ENCODE measurements at places on chromosomes 2 and 18.

- no peak for DNase-seq
Measured at GRCh38 chr2:222440673-222441422, 16.5 kb downstream of the SGPP2 start.

- no peak for DNase-seq
Measured at GRCh38 chr18:28176948-28177827, at the start of gene CDH2. Gene CDH2 (minus strand): TSS chr18:28177130. CDS start chr18:28177022, 108 bp downstream.

DNA sequence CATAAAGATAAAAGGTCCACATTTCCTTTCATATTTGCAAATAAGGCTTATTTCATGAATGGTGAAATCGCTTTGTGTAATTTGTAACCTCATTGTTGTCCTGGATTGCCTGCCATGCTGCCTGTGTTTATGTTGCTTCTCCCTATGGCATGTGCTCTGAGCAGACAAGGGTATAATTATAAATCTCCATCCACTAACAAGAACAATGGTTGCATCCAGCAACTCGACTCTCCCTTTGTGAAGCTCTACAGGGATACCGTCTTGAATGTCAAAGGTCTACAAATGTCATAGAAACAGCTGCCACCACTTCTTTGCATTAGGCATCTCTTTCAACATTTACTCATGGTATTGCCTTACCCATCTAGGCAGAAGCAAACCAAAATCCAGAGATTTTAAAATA lies 209.6 kb downstream of the SLC8A1 start:
- DNase-seq, result no peak

- DNase-seq, result no peak
Measured at GRCh38 chr2:35463805-35464596, 891.6 kb upstream of the CRIM1 start.

DNA sequence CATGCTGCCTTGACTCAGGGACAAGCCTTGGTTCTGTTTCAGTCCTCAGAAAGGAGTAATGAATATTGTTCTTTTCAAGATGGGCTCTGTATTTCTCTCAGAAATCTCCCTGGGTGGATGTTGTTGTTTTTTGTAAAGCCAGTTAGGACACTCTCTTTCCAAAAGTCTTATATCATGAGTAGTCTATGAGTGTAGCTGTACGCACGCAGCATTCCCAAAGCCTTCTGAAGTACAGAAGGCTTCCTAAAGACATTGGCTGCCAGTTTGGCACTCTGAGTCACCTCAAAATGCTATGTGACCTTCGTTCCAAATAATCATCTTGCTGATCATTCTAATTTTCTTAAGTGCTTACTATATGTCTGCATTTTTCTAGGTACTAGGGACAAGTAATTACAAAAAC lies 16.7 kb upstream of the GTF2A1L start:
- DNase-seq, result no peak

GRCh38 chr2:230900336-230900995 lies 24.6 kb downstream of the GPR55 start:
- no peak for DNase-seq

Data from CD4-positive, alpha-beta T cell treated with Interferon gamma for 1 hour (primary cell).